A549 treated with Hydrocortisone at 1 μM for 4 hours (cell line): ENCODE measurements at places on chromosomes 2 and 18. TPM values are rescaled to one million over a fixed set of nuclear protein-coding genes. Genes with fewer than 3 reads are reported as not detected.

SERPINB2 gene
- total RNA-seq: 0.07 to 0.12 TPM (median 0.07 TPM) in 3 of 5 replicates, not detected in the others

SULT1C3 gene
- total RNA-seq: not detected in 5 replicates

MARS2 gene
- 11.4 to 14.5 TPM (median 12.0 TPM) in 5 replicates for total RNA-seq

LRATD1 gene
- total RNA-seq: 0.05 to 0.10 TPM (median 0.10 TPM) in 5 replicates

TAF4B gene
- total RNA-seq: 3.5 to 5.4 TPM (median 4.5 TPM) in 5 replicates

XIRP2 gene
- total RNA-seq: not detected in 5 replicates

POTEI gene
- total RNA-seq: 0.01 TPM in 1 of 5 replicates, not detected in the others

ANKRD30BL gene
- not detected in 5 replicates for total RNA-seq

LINC00305 gene
- not detected in 5 replicates for total RNA-seq

THOC1 gene
- total RNA-seq: 17.9 to 23.7 TPM (median 19.0 TPM) in 5 replicates

CTDP1 gene
- 15.0 to 16.0 TPM (median 15.7 TPM) in 5 replicates for total RNA-seq

C2orf80 gene
- not detected in 5 replicates for total RNA-seq

CYS1 gene
- total RNA-seq: 0.89 to 2.0 TPM (median 1.5 TPM) in 5 replicates

NEURL3 gene
- 0.61 to 1.8 TPM (median 0.75 TPM) in 5 replicates for total RNA-seq

SH3BP4 gene
- total RNA-seq: 35.2 to 40.7 TPM (median 38.6 TPM) in 5 replicates

ZNF532 gene
- 16.7 to 29.5 TPM (median 22.1 TPM) in 5 replicates for total RNA-seq

MYL1 gene
- not detected in 5 replicates for total RNA-seq

DSC3 gene
- total RNA-seq: 1.1 to 2.1 TPM (median 1.3 TPM) in 5 replicates

DYTN gene
- not detected in 5 replicates for total RNA-seq

RBKS gene
- total RNA-seq: 6.2 to 8.6 TPM (median 8.2 TPM) in 5 replicates

FN1 gene
- total RNA-seq: 185 to 307 TPM (median 197 TPM) in 5 replicates
